GF-D8 (cell line): ENCODE measurements at places on chromosomes 12 and 14.

DNA sequence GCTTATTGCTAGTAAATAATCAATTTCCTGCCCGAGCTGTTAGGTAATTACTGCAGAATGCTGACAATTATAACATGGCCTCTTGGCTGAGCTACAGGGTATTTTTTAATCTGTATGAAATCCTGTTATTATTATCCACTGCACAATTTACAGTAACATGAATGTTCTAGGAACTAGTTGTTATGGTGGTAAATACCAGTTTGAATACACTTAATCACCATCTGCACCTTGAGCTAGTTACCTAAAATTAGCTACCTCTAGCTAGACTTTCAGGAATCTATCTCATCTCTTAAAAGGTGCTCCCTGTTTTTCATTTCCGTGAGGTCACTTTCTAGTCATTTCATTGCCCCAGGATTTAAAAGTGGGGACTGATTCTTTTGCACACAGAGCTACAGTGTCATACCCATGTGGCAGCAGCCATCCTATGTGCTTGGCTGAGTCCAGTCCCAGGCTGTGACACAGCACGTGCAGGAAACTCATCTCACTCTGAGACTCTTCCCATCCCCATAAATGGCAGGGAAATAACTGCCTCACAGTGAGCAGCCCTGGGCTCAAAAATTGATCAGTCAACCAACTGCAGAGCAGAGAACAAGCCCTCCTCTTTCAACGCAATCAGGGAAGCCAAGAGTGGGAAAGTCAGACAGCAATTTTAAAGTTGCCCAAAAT lies 37.6 kb downstream of the DCP1B start:
- no peak for DNase-seq

- DNase-seq = no peak
Observed at GRCh38 chr14:59463787-59464485, 1.2 kb downstream of the GPR135 start.

- no peak for DNase-seq
Observed at GRCh38 chr12:2346416-2346815, 293.6 kb downstream of the CACNA1C start.

DNA sequence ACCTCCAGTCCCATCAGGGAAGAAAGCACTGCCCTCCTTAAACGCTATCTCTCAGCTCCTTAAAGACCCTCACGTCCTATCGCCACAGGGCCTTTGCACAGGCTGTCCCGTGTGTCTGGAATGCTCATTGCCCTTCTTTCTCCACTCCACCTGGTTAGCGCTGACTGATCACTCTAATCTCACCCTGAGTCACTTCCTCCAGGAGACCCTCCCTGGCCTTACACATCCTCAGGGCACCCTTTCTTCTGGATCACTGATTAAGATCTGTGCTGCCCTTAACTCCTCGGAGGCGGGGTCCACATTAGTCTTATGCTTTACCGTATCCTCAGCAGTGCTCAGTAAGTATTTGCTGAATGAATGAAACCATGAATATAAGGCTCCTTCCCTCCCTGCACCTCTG lies 94.7 kb downstream of the SYNE3 start:
- no peak for DNase-seq

DNA sequence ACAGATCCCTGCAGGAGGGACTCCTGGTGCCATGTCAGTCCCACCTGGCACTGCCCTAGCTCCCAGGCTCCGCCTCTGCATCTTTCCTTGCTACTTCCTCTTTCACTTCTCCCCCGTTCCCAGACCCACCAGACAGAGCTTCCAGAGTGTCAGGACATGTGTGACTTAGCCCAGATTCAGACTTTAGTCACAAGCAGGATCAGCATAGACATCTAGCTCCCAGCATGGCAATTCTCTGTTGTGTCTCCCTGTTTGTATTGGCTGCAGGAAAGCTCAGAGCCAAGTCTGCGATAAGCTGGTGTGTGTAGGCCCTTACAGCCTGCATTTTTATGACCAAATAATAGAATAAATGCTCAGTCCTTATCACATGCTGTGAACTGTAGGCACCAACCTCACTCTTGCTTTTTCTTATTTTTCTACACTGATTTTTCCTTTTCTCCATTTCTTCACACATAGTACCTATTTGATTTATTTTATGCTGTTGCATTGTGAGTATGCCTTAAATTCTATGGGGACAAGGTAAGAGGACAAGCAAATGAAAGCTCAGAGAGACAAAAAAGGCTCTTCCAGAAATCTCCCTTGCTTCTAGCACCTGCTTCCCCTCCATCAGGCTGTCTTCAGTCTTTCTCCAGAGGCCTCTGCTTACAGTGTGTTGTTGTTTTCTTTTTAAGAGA lies 5.9 kb downstream of the DHRS2 start:
- no peak for DNase-seq

- DNase-seq = peak; percentile 23
Observed at GRCh38 chr12:124498275-124499189, 68.9 kb downstream of the NCOR2 start.

- no peak for DNase-seq
Observed at GRCh38 chr12:123761841-123762714, at the start of gene DNAH10. Gene DNAH10, plus strand, starts transcription at chr12:123762301. Its CDS starts 36 bp downstream, at chr12:123762337.

DNA sequence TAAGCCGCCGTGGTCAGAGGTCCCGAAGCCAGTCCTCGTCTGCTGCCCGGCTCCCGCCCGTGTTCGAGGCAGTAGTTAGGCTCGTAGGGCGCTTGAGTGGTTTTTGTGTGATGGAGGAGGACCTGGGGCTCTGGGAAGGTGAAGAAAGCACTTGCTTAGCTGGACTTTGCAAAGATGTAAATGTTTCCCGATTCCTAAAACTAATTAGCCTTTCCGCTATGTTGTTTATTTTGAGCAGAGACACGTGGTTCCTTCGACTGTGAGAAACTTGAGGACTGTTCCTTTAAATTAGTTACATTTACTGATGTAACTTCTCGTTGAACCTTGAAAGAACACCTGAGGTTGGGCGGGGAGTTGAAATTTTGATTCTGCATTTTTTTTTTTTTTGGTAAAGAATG lies 33.9 kb downstream of the MIA2 start:
- no peak for DNase-seq

DNA sequence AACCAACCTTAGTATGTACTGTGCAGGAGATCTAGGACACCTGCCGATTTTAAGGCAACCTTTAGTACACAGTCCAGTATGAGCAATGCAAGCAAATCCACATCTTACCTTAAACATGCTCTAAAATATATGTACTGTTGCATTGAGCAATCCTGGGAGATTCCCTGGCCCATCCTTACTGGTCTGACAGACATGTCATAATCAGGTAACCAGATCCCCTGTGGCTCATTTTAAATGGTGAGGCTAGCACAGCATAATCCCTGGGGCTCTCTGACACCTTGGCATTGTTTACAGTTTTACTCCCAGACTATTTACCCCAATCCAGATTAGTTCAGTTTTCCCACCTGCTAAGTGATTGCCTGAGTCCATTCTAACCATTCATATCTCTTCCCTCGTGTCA lies 15.1 kb downstream of the BMAL2 start:
- no peak for DNase-seq

GRCh38 chr12:19095756-19096480 lies 33.6 kb upstream of the PLEKHA5 start:
- DNase-seq = no peak

- no peak for DNase-seq
Observed at GRCh38 chr14:70032447-70032846, 153.2 kb downstream of the SMOC1 start.

GRCh38 chr12:42119085-42119633 lies 25.5 kb downstream of the GXYLT1 start:
- DNase-seq = no peak

- DNase-seq = peak; percentile 25
Observed at GRCh38 chr14:105398044-105398725, at the start of gene TEX22. Gene TEX22, plus strand, starts transcription at chr14:105398538. Its CDS starts 803 bp downstream, at chr14:105399341.

GRCh38 chr12:101216810-101217209 lies 6.8 kb upstream of the SLC5A8 start:
- no peak for DNase-seq
